ENCODE measurements at places on chromosomes 7 and 10. TPM values are rescaled to one million over a fixed set of nuclear protein-coding genes. Genes with fewer than 3 reads are reported as not detected.

The SYT15B gene
- total RNA-seq, result 1.3 TPM

The CDC14C gene
- total RNA-seq, result not detected

The LRIT2 gene
- total RNA-seq, result not detected

The CLRN3 gene
- not detected for total RNA-seq

The HOXA3 gene
- 2.3 TPM for total RNA-seq

The BLNK gene
- not detected for total RNA-seq

The CFAP43 gene
- total RNA-seq, result not detected

The HOXA2 gene
- total RNA-seq, result under 0.01 TPM

The WNT16 gene
- 3.9 TPM for total RNA-seq

The CALML5 gene
- not detected for total RNA-seq

The ALKBH4 gene
- total RNA-seq, result 14.9 TPM

The HDAC9 gene
- 10.3 TPM for total RNA-seq

The FZD8 gene
- 151 TPM for total RNA-seq

The HOXA5 gene
- under 0.01 TPM for total RNA-seq

The PPP1R17 gene
- total RNA-seq, result not detected

The SLC26A4 gene
- under 0.01 TPM for total RNA-seq

The TMEM130 gene
- total RNA-seq, result 0.72 TPM

The CCL24 gene
- total RNA-seq, result not detected

The SLC26A3 gene
- not detected for total RNA-seq

The INA gene
- total RNA-seq, result 3.7 TPM

The OLAH gene
- total RNA-seq, result not detected

The OR2A5 gene
- not detected for total RNA-seq

The VSTM4 gene
- 1.3 TPM for total RNA-seq

The MYL10 gene
- total RNA-seq, result not detected

The NME8 gene
- total RNA-seq, result not detected

The PKD2L1 gene
- not detected for total RNA-seq

The CPA2 gene
- total RNA-seq, result not detected

The PIK3CG gene
- 0.66 TPM for total RNA-seq

The AS3MT gene
- 0.88 TPM for total RNA-seq

The ZNF503 gene
- 8.3 TPM for total RNA-seq

The SMKR1 gene
- total RNA-seq, result 0.66 TPM

The PPA1 gene
- 256 TPM for total RNA-seq

The TLX1 gene
- not detected for total RNA-seq

The UPK3BL1 gene
- total RNA-seq, result 9.6 TPM

The MAT1A gene
- not detected for total RNA-seq

The NUPR2 gene
- not detected for total RNA-seq

The IKZF1 gene
- total RNA-seq, result not detected

The C7orf57 gene
- under 0.01 TPM for total RNA-seq

The WBP1L gene
- 85.0 TPM for total RNA-seq

The TRPV6 gene
- total RNA-seq, result not detected

All from placental pericyte (primary cell).